SK-N-DZ (cell line): ENCODE measurements at places on chromosomes 11 and 22.

- peak; percentile 80 for DNase-seq
Observed at GRCh38 chr11:115645631-115646317, 141.6 kb upstream of the CADM1 start.

DNA sequence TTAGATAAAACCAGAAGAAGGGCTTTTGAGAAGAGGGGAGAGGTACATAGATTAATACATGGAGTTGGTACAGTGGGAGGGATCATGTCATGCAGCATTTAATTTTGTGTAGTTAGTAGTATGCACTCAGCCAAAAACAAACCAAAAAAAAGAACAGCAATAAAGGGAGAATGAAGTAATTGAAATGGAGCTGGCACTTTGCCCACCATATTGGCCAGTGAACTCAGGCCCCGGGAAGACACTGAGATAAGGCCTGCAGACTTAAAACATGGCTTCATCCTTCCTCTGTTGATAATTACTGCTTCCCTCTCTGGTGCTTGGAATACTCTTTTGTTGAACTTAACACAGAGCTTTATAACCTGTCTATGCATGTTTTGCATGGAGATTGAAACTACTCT lies 3.1 kb downstream of the PANX1 start:
- DNase-seq, result no peak

DNA sequence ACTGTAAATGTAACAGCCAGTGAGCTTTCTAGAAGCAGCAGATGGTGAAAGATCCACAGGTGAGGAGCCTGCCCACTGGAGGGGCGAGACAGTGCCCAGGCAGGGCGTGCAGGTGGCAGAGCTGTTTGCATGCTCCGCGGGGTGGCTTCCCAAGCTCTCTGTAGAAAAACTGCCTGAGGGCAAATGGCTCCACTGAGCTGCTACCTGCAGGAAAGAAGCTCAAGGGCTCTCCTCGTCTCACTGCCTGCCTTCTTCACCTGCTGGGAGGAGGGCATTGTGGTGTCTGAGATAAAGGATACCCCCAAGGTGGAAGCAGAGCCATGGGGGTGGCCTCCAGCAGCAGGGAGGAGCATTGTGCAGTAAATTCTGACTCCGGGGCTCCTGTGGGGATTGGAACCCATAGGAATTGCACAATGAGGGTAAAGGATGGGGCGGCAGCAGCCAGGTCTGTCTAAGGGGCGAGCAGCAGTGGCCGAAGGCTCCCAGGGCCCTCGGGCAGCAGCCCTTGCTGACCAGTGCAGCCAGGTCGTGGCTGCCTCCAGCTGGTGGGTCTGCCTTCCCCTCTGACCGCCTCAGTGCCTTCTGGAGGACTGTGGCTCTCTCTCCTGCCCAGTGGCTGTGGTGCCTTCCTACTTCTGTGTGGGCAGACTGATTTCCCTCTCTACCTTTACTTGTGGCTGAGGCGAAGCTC lies 28.0 kb upstream of the CABP7 start:
- DNase-seq, result no peak

DNA sequence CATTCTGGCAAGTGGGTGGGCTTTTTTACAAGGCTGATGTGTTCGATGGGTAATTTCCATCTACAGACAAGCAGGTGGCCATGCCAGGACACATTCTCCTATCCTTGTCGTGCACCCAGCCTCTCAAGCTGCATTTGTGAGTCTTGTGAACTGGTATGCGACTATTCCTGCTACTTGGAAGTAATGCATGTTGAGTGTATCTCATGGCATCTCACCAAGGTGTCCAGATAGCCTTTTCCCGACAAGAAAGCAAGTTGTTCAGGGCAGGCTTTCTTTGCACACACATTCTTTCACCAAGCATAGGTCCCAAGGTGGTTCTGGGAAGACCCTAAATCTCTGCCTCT lies 18.8 kb upstream of the SYT13 start:
- no peak for DNase-seq

DNA sequence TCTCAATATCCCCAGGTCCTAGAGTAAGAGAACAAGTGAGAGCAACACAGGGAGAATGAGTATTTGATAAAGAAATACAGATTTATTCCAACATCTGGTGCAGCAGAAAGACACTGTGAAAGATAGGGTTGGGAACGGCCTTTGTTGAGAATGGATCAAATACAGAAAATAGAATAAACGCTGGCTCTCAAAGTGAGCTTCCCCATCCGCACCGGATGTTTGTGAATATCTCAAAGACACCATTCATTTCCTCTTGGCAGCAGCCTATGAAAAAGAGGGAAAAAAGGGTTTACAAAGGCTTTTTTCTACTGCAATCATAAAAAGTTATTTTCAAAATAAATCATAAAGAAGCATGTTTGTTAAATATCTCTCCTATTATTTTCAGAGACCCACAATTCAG lies 279.3 kb downstream of the CASP12 start:
- DNase-seq, result no peak

DNA sequence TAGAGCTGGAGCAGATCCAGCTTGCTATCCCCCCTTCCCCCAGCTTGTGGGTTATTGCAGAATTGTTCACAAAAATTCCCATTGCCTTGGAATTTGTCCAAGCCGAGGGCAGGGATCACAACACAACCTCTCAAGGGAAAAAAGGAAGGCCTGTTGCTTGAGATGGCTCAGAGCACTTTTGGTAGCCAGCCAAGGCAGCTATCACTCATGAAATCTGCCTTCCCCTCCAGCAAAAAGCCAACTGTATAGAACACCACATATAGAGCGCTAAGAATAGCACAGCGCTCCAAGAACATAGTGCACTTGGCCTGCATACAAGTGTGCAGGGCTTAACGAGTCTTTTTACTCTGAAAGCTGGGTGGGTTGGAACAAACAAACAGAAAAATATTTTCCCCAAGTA lies 46.2 kb downstream of the FAM83F start:
- DNase-seq, result no peak

GRCh38 chr11:64120951-64121569 lies 44.9 kb downstream of the MACROD1 start:
- no peak for DNase-seq

DNA sequence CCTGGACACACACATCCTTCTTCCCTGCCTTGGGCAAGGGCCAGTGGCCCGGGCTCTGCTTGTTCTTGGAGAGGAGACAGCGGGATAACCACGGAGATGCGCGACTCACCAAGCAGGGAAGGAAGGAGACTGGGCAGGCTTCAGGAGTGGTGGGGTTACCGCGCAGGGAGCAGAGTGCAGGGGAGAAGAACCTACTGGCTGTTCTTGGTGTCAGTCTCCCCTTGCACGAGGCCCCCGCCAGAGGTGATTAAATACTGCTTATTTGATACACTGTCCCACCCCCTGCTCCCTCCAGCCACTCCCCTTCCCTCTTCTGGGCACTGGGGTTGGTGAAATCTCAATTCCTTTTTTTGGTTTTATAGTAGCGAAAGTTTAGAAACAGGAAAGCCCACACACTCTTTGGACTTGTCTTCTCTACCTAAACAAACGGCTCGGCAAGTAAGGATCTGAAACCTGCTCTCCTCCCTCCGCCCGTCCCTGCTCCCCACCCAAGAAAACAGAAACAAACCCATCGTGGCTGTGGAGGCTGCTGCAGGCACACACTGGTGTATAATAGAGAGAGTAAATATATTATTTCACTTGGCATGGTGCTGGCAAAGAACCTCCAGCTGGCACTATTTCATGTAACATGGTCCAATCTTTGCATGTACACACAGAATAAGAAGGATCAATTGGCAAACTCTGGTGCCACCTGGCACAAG lies 10.8 kb downstream of the LARGE2 start:
- no peak for DNase-seq

GRCh38 chr22:48820481-48821345 lies 1007.0 kb downstream of the BRD1 start:
- no peak for DNase-seq

DNA sequence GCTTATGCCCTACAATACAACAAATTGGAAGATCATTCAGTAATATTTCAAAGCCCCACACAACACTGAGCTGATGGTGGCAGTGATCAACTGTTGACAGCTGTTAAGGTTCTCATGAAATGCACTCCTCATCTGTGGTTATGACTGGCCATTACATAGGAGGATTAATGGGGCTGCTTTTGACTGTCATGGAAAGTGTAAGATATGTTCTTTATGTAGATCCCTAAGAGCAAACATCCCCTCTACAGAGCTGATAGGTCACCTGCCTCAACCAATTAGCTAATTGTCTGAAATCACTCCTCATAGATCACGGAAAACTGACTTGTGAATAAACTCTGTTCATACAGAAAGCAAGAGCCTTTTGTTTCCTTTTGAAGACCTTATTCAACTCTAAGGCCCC lies 78.1 kb downstream of the GAB2 start:
- no peak for DNase-seq

DNA sequence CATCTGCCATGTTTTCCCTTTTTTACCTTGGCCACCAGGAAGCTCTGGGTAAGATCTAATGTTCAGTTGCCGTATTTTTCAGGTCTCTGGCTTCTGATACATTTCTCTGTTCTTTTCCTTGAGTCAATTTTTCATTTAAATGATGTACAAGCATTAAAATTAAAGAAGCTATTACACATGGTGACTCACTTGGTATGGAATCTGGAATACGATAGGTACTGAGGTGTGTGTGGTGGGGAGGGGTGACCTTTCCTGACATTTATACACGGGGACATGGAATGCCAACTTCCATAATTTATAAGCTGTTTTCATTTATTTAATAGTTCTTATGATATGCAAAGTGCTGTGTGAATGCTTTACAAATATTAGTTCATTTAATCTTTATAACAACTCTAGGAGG lies 47.8 kb upstream of the ALX4 start:
- no peak for DNase-seq

- no peak for DNase-seq
Observed at GRCh38 chr11:35558513-35558912, 33.1 kb upstream of the PAMR1 start.

- DNase-seq, result no peak
Observed at GRCh38 chr22:50527921-50528681, 1.7 kb downstream of the TYMP start.

DNA sequence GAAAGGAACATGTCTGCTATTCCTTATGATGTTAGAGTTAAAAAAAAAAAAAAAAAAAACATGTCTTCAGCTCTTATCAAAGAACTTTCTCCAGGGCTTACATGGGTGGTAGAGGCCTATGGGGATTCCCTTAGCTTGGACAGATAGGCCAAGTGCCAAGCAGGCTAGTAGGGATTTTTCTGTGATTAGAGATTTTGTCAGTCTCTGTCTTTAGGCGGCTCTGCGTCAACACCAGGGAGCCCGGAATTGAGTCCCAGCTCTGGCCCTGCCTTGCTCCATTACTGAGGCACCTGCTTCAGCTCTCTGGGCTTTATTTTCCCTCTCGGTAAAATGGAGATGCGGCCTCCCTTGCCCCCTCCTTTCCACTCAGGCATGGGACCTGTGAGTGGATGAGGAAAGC lies 13.1 kb downstream of the CRY2 start:
- no peak for DNase-seq

- DNase-seq, result no peak
Observed at GRCh38 chr11:10349281-10349665, 44.4 kb downstream of the ADM start.

GRCh38 chr11:113082341-113082955 lies 121.2 kb downstream of the NCAM1 start:
- DNase-seq, result no peak

- DNase-seq, result no peak
Observed at GRCh38 chr22:27809700-27810608, 8.4 kb upstream of the MN1 start.

GRCh38 chr11:6353367-6353987 lies 33.2 kb upstream of the CAVIN3 start:
- DNase-seq, result peak; percentile 78

- DNase-seq, result no peak
Observed at GRCh38 chr11:65859812-65860277, 388 bp upstream of the MUS81 start.

DNA sequence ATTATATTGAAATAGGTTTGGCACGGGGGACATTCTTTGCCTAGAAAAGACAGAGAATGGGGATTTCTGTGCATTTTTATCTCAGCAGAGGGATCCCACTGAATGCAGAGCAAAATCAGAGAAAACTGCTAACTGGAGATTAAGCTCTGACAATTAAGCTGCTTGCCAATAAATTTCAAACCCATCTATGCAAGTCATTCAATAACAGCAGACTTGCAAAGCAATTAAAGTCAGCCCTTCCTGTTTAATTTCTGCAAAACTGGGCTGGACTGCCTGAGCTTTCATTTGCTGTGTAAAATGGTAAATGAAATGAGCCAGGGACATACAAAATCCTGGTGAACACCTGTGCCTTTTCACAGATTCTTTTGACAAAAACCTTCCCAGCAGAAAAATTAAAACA lies 1273.9 kb upstream of the CNTN5 start:
- DNase-seq, result no peak

DNA sequence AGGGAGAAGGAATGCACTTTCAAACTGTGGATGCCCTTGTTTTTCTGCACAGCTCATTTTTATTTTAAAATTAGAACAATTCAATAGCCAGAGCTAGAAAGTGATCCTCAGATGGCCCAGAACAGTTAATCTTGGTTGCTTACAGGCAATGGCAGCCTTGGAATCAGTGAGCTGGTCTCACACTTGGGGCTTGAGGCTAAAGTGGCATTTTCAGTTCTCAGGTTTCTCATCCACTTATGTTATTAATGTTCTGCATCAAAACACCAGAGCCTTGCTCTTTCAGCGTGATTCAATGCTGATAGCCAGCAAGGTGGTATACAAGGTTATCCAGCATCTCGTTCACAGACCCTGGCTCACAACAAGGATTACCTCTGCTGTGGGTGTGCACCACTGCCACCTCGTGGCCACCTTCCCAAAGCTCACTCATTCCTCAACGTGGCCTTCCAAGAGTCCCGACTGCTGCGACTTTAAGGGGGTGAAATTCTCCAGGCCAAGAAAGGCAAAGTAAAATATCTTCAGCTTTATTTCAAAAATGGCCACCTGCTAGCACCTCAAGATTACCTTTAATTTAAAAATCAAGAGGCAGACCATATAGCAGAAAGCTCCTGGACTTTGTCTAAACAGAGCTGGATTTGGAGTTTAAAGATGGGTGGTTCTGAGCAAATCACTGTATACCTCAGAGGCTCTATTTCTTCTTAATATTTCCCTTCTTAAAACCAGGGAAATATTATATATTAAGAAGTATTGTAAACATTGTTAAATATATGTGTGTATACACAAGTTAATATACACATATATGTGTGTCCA lies 34.2 kb upstream of the FSHB start:
- peak; percentile 74 for DNase-seq

DNA sequence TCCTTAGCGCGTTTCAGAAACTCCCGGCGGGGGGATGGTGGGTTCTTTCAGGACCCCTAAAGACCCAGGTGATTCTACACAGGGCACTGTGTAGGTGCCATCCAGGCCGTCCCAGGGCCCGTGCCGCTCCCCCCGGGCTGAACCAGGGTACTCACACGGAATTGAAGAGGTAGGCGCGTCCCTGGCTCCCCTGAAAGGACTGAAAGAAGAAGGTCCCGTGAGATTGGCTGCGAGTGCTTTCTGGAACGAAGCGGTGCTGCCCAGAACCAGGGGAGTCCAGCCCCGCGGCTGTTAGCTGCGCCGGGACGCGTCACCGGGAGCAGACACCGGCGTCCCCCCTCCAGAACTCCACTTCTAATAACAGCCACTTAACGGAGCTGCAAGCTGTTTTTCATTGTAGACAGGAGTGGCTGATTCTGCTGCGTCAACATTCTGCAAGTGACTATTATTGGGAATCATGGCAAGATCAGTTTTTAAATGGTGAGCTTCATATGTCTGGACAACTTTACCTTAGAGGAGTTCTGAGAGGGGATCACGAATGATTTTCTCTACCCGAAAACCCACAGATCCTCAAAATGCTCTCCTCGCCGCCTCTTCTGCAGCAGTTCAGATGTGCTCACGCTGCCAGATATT lies 31.8 kb downstream of the YPEL1 start:
- DNase-seq, result no peak

- no peak for DNase-seq
Observed at GRCh38 chr11:67449116-67449844, 3.2 kb downstream of the GPR152 start.
